ENCODE measurements at places on chromosomes 1 and 21.

- DNase-seq = peak; percentile 46
Measured at GRCh38 chr1:226643177-226643576, 94.6 kb downstream of the STUM start.

- DNase-seq = no peak
Measured at GRCh38 chr1:206595581-206596318, 16.5 kb downstream of the EIF2D start.

- no peak for DNase-seq
Measured at GRCh38 chr1:9689971-9690381, 38.4 kb downstream of the PIK3CD start.

GRCh38 chr1:16122916-16123315 lies 33.0 kb downstream of the EPHA2 start:
- no peak for DNase-seq

Measured in activated CD4-positive, alpha-beta T cell treated with anti-CD3 and anti-CD28 coated beads for 1 hour (primary cell).